ENCODE measurements at places on chromosomes 13 and 19.

GRCh38 chr19:49125025-49125731 lies 5.8 kb downstream of the PPFIA3 start:
- no peak for DNase-seq

- DNase-seq: no peak
Observed at GRCh38 chr13:71117920-71118319, 749.1 kb downstream of the DACH1 start.

GRCh38 chr19:51627491-51628138 lies 2.6 kb downstream of the SIGLEC5 start:
- DNase-seq: no peak

GRCh38 chr13:48733739-48734335 lies 80.1 kb downstream of the CYSLTR2 start:
- DNase-seq: no peak

GRCh38 chr19:17954401-17954800 lies 12.5 kb upstream of the KCNN1 start:
- DNase-seq: no peak

DNA sequence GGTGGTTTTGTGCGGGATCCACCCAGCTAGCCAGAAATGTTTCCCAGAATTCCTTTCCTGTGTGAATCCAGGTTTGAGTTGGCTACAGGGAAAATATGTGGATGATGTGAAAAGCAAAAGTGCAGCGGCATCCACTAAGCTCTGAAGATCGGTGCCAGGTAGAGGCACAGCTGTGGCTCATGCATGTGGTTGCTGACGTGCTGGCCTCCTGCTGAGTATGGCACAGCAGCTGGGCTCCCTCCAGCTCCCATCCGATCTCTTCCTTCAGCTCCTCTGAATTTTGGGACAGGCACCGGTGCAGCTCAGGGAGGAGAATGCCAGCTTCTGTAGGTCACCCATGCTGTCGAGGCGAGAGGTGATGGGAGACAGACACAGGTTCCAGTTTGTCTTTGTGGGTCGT lies 84.0 kb upstream of the GSX1 start:
- no peak for DNase-seq

DNA sequence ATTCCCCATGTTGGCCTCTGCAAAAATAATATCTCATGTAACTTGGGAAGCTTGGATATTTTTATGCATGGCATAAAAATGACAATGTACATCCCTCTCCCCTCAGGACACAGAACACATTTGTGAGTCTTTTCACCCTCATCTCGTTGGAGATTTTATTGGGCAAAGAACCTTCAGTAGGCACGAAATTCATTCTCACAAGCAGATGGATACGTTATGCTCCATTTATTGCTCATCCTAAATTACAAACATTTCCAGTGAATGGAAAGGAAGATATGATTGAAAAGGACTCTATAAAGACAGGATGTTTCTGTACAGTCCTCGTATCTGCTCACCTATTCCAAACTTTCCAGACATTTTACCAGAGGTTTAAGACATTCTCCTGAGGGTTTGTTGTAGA lies 1175.8 kb downstream of the UQCRFS1 start:
- no peak for DNase-seq

- no peak for DNase-seq
Observed at GRCh38 chr19:40191836-40192646, 815 bp downstream of the MAP3K10 start.

DNA sequence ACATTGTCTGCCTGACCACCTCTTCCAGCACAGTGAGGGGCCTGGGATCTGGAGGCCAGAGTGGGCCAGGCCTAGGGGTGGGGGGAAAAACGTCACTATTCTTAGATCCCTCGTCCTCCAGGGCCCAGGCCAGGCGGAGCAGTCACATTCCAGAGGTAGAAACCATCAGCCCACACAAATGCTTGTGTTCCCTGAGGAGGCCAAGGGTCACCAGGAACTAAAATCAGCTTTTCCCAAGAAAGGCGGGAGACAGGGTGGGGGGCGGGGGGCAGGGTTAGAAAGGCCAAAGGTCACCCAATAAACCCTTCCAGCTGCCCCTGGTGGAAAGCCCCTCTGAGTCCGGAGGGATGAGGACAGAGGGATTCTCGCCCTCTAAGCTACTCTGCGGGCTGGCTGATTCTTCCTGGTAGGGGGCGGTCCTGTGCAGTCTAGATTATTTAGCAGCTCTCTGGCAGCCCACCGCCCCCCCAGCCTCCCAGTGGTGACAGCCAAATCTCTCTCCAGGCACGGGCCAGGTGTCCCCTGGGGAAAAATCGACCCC lies 23.5 kb upstream of the CCL25 start:
- DNase-seq: no peak

GRCh38 chr13:91249861-91250260 lies 97.6 kb upstream of the MIR17HG start:
- no peak for DNase-seq

DNA sequence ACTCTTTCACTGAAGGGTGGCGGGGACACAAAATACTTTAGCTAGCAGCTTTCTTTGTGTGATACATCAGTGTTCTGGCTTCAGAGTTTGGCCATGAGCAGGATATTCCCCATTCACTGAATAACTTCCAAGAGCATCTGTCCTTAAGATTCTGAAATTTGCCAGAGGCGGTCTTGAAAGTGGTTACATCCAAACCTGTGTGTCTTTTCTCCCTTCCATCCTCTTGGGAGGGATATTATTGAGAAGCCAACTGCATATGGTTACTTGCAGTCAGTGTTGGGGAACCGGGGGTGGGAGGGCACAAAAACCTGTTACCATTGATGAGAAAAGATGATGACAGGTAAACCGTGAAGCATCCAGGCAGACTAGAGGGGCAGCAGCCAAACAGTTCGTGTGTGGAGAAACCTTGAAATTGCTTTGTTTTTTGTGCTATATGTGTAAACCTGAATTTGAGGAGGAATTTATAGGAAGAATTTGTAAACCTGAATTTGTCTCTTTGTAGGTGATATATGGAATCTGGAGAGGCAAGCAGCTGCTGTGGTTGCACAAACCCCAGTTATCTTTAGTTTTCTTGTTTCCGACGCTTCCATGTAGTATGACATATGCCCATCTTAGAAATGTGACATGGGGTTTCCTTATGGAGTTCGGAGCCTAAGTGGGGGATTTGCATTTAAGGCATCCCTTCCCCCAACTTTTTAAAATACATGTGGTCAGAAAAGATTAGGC lies 104.8 kb downstream of the WDFY2 start:
- no peak for DNase-seq

- DNase-seq: no peak
Observed at GRCh38 chr13:60369242-60369641, 27.8 kb upstream of the TDRD3 start.

DNA sequence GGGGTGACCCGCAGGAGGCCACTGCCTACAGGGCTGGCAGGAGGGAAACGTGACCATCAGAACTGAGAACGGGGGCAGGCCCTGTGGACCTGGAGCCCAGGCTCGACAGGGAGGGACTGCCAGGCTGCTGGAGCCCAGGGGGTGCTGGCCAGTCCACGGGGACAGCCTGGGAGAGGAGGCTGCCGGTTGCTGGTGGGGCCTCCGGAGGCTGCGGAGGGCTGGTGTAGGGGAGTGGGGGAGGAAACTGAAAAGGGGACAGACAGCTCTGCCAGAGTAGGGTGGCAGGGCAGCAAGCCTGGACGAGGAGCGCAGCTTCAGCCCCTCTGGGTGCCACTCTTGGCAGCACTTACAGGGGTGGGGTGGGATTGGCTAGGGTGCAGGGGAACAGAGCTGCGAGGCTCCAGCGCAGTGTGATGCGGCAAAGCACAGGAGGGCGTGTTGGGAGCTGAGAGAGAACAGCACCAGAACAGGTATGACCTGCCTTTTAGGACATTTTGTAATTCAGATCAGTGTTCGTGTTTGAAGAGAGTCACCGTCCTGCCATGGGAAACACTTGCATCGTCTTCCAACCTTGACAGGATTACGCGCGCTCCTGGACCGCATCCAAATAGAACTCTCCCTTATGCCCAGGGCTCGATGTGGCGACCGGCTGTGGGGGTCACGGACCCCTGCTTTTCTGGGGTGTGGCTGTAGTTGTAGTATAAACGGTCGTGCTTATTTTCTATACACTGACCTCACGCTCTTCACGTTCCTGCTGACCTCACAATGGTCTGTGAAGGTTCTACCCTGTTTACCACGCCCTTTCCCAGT lies 19.9 kb upstream of the ARHGEF7 start:
- DNase-seq: no peak

DNA sequence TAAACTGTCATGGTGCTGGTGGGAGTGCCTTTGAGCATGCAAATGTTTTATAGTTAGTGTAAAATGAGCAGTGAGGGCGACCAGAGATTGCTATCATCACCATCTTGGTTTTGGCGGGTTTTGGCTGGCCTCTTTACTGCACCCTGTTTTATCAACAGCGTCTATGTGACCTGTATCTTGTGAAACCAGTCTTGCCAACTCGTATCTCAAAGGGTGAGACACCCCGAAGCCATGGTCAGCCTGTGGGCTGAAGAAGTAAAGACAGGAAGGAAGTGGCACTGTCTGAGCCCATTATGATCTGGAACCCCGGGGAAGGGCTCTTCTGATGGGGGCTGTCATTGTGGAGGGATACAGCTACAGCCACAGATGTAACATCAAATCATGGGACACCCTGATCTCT lies 81.5 kb upstream of the FAM216B start:
- no peak for DNase-seq

GRCh38 chr19:7333198-7334118 lies 15.3 kb upstream of the ARHGEF18 start:
- no peak for DNase-seq

DNA sequence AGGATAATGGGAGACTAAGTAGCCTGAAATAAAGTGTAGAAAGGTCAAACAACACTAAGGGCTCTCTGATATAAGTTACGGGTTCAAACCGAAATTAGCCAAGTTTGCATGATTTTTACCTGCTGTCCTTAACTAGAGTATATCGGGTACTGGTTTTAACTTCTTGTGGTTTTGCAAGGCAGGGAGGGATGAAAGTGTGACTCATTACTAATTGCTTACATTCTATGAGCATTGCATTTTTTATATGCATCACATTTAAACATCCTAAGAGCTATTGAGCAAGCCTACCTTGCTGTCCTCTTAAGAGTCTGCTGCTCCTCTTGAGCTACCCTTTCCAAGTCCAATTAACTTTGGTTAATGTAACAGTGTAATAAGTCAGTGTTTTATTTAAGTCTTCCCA lies 415.4 kb downstream of the SLITRK5 start:
- DNase-seq: no peak

DNA sequence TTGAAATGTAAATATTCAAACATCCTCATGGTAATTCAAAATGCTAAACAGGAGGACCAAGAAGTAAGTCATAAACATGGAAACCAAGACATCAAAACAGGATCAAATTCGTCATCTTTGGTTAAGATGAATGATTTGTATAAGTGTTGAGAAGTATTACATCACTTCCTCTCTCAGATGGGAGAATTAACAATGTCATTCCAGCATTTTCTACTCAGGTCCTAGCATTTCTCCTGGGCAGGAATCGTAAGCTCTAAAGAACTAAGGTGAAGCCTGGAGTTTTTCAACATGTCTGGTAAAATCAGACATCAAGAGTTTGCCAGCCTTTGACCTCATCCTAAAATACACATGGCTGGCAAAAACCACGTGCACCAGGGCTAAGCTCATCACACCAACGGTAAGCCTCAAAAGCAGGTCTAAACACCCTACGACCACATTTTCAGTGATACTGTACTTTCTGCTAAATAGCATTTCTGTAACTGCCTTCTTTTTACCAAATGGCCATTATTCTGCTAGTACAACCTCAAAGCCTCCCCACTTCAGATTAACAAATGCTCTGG lies 24.8 kb downstream of the RANBP3 start:
- DNase-seq: no peak

DNA sequence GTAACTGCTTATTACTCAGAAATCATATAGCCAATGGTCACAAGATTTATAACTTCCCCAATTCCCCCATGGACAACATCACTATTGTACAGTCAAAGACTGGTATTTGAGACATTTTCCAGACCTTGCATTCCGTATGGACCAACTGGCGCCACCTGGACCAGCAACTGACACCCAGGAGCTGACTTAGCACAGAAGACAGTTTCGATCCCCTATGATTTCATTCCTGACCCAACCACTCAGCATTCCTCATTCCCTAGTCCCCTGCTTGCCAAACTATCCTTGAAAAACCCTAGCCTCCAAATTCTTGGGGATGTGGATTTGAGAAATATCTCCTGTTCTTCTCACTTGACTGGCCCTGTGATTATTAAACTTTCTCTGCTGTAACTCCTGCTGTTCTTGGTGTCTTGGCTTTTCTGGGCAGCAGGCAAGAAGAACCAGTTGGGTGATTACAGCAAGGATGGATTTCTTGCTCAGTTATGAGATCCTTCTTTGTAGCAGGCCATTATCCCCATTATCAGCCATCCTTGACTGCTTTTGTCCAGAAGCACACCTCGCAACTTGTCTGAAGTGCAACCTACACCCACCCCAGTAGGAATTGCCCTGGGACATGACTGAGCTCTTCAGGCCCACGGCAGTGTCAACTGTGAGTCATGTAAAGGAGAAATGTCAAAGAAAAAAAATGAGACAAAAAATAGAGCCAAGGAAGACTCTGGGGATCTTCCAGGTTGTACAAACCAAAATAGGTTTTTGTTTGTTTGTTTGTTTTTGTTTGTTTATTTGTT lies 13.7 kb upstream of the MAP3K10 start:
- no peak for DNase-seq

- no peak for DNase-seq
Observed at GRCh38 chr19:41096353-41096752, 8.1 kb downstream of the CYP2A13 start.

DNA sequence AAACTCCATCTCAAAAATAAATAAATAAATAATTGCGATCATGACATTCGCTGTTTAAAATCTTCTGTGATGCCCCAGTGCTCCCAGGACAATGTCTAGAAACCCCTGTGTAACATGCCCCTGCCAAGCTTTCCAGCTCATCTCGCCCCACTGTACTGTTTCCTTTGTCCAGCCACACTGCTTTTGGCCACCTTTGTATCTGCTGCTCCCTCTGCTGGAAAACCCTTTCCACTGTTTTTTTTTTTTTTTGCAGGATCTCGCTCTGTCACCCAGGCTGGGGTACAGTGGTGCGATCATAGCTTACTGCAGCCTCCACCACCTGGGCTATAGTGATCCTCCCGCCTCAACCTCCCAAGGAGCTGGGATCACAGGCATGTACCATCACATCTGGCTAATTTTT lies 7.5 kb downstream of the PLAUR start:
- no peak for DNase-seq

DNA sequence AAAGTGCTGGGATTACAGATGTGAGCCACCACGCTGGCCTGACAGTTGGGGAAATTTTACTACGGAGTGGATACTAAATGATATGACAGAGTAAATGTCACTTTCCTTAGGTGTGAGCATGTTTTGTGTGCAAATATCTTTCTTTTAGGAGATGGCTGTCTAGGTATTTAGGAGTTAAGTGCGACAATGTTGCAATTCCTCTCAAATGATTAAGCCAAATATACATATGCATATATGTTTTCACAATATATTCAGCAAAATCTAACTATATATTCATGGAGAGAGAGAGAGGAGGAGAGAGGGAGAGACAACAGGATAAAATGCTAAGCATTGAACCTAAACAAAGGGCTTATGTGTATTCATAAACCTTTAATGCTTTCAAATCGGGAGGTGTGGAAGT lies 5.4 kb upstream of the SERTAD3 start:
- no peak for DNase-seq

- no peak for DNase-seq
Observed at GRCh38 chr19:49020342-49020741, 3.5 kb upstream of the LHB start.

Data from effector CD8-positive, alpha-beta T cell (primary cell).